ENCODE measurements at places on chromosomes 5 and 9.

GRCh38 chr9:130171226-130172148, 717 bp upstream of the NCS1 start:
- no peak for DNase-seq

DNA sequence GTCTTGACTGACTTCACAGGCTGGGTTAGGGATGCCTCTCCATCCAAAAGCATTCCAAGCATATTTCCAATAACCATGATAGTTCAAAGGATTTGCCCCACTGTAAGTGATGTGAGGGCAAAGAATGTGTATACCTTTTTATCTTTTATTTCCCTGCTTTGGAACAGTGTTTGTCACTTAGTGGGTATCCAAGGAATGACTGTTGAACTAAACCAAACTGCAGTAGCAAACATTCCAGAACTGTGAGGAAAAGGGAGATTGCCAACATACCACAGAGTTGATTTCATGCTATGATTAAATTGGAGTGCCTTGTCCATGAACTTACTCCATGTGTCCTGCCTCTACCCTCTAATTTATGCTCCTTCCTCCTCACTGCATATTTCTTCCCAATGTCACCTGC, 400.0 kb downstream of the KIAA0825 start:
- DNase-seq, result no peak

- no peak for DNase-seq
Observed at GRCh38 chr9:77802515-77803293, 154.6 kb upstream of the GNA14 start.

GRCh38 chr9:86464242-86464641, 110.0 kb upstream of the TUT7 start:
- no peak for DNase-seq

- DNase-seq, result no peak
Observed at GRCh38 chr5:159906463-159906862, 9.8 kb upstream of the ADRA1B start.

DNA sequence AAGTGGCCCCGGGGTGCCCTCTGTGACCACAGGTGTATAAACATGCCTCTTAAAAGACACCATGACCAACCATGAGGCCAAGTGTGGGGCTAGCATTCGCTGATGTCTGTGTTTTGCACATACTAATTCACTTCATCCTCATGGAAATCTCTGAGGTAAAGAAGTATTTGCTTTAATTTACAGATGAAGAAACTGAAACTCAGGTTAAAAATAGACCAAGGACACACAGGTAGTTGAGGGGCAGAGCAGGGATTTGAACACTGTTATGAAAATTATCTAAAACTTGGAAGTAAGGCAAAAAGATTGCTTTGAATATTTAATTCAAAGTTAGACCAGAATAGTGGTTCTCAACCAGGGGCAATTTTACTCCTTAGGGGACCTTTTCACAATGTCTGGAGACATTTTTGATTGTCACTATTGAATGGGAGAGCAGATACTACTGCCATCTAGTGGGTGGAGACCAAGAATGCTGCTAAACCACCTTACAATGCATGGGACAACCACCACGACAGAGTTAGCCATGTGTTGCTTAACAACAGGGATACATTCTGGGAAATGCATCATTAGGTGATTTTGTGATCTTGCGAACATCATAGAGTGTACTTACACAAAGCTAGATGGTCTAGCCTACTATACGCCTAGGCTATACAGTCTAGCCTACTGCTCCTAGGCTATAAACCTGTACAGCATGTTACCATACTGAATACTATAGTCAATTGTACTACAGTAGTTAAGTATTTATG, 8.0 kb upstream of the FXN start:
- DNase-seq, result no peak

GRCh38 chr5:100749771-100750284, 153.3 kb downstream of the ST8SIA4 start:
- no peak for DNase-seq

DNA sequence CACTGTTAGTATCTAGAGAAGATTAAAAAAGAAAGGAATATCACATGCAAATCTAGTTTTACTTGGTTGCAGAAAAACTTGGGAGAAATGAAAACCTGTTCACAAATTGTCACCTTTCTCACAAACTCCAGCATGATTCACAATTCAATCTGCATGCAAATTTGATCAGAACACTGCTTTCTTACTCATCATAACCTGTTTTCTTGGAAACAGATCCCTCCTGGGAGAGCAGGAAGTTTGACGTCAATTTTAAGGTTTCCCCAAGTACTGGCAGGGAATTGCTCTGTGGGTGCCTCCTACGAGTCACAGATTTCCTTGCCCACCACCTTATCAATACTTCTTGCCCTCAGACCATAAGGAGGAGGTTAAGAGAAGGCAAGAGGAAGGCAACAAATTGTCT, 30.2 kb upstream of the HTR4 start:
- no peak for DNase-seq

GRCh38 chr5:130116462-130116861, 212.2 kb downstream of the CHSY3 start:
- DNase-seq, result no peak

DNA sequence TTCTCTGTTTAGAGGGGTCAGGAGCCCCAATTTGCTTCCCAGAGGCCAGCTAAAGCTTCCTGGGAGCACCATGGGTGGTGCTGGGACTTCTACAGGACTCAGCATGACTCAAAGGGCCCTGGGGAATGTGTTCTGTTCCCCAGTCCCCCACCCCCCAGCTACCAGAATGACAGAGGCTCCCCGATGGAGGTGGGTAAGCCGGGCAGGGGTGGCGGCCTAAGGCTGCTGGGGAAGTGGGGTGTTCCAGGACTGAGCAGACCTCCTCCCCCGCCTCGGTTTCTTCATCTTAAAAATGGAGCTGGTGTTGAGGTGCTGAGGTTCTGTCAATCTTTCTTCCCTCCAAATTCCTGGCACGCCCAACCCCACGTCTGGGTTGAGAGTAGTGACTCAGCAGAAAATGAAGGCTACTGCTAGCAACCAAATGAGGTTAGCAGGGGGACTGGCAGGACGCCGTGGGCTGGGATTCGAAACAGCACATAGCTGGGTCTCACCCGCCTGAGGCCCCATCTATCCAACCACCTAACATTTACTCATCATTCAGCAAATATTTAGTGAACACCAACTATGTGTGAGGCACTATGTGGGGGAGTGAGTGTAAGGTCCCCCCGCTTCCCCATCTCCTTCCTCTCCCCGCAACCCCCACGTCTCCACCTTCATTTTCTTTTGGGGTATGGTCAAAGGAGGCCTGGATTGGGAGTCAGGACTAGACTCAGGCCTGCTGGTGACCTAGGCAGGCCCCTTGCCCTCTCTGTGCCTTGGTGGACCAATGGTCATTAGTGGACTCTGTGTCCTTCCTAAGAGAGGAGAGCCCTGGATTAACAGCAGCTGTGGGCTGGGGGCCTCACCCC, 50.2 kb downstream of the C9orf50 start:
- no peak for DNase-seq

DNA sequence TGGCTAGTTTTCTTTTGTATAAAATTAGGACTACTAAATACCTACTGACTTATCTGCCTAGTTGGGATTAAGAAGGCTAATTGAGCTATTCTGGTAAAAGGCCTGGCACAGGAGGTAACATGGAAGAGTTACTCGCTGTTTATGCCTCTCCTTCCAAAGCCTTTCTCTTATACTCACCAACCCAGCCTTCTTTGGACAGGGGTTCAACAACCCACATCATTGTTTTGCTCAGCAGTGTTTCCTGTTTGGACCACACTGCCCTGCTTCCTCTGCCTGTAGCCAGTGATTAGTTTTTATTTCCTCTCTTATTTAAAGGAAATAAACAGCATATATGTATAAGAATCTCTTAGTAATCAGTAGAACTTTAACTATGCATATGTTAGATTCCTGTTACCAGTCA, 85.1 kb upstream of the TLX3 start:
- no peak for DNase-seq

- DNase-seq, result peak; percentile 96
Observed at GRCh38 chr9:37465249-37466036, at the start of gene ZBTB5. Gene ZBTB5, minus strand, starts transcription at chr9:37465450. Its CDS starts 22,899 bp downstream, at chr9:37442551.

DNA sequence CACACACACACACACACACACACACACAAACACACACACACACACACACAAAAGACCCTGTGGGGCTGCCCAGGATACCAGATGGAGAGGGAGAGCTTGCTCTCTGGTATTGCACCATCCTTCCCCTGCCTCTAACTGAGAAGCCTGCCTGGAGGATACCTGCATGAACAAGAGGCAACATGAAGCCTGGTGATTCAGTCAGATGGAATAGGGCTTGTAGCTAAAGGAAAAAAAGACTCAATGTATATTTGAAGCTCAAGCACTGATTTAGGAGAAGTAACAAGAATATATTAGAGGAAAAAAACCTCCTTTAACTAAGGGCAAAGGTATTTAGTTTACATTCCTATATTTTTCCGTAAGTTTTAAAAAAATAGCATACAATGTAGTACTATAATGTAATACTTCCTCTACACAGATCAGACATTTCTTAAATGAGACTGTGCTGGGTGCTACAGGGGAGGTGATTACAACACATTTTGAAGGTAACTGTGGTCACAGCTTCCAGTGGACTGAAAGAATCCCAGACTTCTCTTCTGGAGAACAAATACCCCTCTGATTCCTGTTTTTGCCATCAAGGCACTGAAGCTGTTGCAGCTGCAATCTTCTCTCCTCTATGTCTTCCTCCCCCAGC, 169.3 kb downstream of the DCP2 start:
- no peak for DNase-seq

DNA sequence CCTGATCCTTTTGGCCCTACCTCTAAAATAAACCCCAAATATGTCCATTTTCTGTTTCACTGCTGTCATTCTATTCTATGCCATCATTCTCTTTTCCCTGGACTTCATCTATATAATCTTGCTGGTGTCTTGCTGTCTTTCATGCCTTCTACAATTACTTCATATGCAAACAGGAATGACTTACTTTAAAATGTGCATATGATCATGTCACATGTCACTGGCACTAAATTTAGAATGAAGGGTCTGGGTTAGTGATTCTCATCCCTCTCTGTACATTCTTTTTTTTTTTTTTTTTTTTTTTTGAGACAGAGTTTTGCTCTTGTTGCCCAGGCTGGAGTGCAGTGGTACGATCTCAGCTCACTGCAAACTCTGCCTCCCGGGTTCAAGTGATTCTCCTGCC, 22.9 kb downstream of the FAF2 start:
- DNase-seq, result no peak

DNA sequence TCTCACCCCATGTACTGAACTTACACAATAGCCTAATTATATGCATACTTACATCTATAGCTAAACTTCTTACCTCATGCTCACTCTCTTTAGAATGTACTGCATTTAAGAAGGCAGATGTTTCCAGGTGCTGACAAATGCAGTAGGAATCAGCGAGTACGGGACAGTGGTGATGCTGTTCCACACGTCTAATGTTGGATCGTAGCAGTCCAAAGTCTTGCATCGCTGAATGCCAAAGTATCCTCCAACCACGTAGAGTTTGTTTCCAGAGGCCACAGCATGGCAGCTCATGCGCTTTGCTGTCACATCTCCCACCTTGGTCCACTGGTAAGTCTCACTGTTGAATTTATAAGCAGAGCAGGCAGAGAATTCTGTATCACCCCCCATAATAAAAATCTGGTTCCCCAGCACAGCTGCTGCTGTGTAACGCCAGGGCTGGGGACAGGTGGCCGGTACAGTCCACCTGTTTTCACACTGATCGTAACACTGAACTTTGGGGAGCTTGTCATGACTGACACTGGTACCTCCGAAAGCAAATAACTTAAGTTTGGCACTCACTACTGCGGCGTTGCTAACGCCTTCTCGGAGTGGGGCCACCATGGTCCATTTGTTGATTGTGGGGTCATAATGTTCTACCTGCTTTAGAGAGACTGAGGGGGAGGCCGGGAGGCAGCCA, 5.8 kb downstream of the ENC1 start:
- DNase-seq, result no peak

GRCh38 chr9:93682155-93682968, 106.0 kb downstream of the PHF2 start:
- DNase-seq, result peak; percentile 73

GRCh38 chr9:89935115-89935514, 330.3 kb downstream of the GADD45G start:
- no peak for DNase-seq

- DNase-seq, result no peak
Observed at GRCh38 chr5:133664422-133664821, 52.1 kb upstream of the FSTL4 start.

- no peak for DNase-seq
Observed at GRCh38 chr5:54062958-54063357, 247.4 kb downstream of the ARL15 start.

DNA sequence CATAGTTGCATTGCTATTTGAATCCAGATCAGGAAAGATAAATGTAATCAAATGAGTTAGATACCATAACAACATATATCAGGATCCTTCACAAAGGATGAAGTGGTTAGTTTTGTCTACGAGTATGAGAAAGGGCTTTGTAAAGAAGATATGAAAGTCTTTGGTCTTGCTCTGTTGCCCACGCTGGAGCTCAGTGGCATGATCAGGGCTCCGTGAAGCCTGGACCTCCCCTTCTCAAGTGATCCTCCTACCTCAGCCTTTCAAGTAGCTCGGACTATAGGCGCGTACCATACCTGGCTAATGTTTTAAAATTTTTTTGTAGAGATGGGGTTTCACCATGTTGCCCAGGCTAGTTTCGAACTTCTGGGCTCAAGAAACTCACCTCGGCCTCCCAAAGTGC, 1.8 kb downstream of the SMC5 start:
- DNase-seq, result no peak

DNA sequence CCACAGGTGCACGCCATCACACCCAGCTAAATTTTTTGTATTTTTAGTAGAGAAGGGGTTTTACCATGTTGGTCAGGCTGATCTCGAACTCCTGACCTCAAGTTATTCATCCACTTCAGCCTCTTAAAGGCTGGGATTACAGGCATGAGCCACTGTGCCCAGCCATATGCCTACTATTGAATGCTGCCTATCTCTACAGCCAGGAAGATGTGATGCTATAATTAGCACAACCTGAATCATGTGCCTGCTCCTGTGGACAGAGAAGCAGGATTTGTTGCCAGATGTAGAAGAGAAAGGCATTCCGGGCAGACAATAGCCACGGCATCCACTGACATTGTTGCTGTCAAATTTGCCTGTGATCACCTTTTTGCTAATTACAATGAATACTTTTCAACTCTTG, 24.4 kb upstream of the MLLT3 start:
- no peak for DNase-seq

DNA sequence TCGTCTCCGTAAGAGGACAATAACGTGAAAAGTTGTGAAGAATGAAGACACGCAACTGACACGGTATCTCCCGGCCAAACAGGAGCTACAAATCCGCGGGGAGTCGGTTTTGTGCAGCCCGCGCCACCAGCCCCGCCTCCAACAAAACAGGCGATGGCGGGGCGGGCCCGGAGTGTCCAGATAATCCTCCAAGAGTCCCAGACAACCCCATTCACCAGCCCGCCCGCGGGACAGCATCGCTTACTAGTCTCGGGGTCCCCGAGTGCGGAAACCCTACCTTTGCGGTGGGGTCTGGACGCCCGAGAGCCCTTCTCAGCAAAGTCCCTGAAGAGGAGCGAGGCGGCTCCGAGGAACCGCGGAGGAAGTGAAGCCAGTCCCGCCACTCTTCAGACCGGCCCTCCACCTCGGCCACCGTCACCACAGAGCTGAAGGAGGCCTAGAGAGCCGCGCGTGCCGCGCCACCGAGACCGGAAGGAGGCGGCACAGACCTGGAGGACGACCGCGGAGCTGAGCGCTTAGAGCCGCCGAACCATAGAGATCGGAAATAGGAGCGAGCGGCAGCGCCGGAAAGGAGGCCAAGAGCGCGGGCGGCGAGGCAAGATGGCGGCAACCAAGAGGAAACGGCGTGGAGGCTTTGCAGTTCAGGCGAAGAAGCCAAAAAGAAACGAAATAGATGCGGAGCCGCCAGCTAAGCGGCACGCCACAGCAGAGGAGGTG, at the start of the genes BRIX1 and RAD1:
Gene BRIX1, plus strand, starts transcription at position 573 of the 717 bp plus-strand sequence. Its CDS starts 28 bp downstream, at position 601.
Gene RAD1, minus strand, starts transcription at position 366 of the 717 bp plus-strand sequence. CDS start 612 bp downstream, outside the sequence.
- DNase-seq, result peak; percentile 93

GRCh38 chr9:84583866-84584265, 85.7 kb upstream of the NTRK2 start:
- DNase-seq, result no peak

- DNase-seq, result no peak
Observed at GRCh38 chr5:142726188-142726731, 40.4 kb upstream of the FGF1 start.
